ENCODE measurements at places on chromosomes 11 and 22. TPM values are rescaled to one million over a fixed set of nuclear protein-coding genes. Genes with fewer than 3 reads are reported as not detected.

DNA sequence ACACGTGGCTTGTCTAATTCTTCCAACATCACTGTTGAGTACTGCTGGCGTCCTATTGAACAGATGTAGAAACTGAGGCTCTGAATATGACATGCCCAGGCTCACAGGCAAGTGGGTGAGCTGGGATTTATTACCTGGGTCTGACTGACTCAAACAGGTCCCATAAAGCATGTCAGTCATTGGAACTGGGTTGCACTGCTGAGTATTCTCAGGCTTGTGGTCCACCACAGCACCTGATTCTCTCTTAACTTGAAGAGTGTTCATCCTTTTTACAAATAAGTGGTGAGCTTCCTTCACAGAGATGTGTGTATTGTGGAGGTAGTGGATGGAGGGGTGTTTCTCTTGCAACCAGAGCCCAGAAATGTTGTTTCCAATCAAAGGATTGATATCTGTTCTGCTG is 44.5 kb downstream of the SC5D start:
- no peak overlapping the region for H3K4me3 ChIP-seq
- no peak overlapping the region for H3K27ac ChIP-seq
- H3K4me1 ChIP-seq: no peaks in the 10 kb centered on the region
- H3K36me3 ChIP-seq: no peaks in the 10 kb centered on the region
- DNase-seq: no peak
- H3K27me3 ChIP-seq: peaks cover 7% of the 10 kb centered on the region

- H3K27ac ChIP-seq: no peak overlapping the region
- DNase-seq: no peak
- no peaks in the 10 kb centered on the region for H3K36me3 ChIP-seq
- H3K4me1 ChIP-seq: no peaks in the 10 kb centered on the region
- peaks cover 21% of the 10 kb centered on the region for H3K27me3 ChIP-seq
These were observed 421.0 kb downstream of the SOX6 start for GRCh38 chr11:15935373-15935772.

- H3K4me1 ChIP-seq: peaks cover 1% of the 10 kb centered on the region
- DNase-seq: no peak
- no peaks in the 10 kb centered on the region for H3K27me3 ChIP-seq
These were observed 31.2 kb downstream of the LDLRAD3 start for GRCh38 chr11:35974882-35975589.

MRGPRF gene
- 0.24 TPM for total RNA-seq

ME3 gene
- total RNA-seq: 8.6 TPM

- no peaks in the 10 kb centered on the region for H3K27me3 ChIP-seq
- peaks cover 8% of the 10 kb centered on the region for H3K36me3 ChIP-seq
- DNase-seq: no peak
- H3K4me3 ChIP-seq: no peak overlapping the region
- peak overlapping the region; percentile 52 for H3K27ac ChIP-seq
These were observed 31.9 kb downstream of the IL18BP start for GRCh38 chr11:72030472-72031045.

HTATIP2 gene
- 22.2 TPM for total RNA-seq

- peak overlapping the region; percentile 37 for H3K27ac ChIP-seq
- H3K4me1 ChIP-seq: no peaks in the 10 kb centered on the region
- no peaks in the 10 kb centered on the region for H3K27me3 ChIP-seq
- H3K4me3 ChIP-seq: no peak overlapping the region
- peaks cover 13% of the 10 kb centered on the region for H3K36me3 ChIP-seq
These were observed 84.1 kb downstream of the CEP164 start for GRCh38 chr11:117411736-117412135.

OSBPL5 gene
- 13.3 TPM for total RNA-seq

BATF2 gene
- 0.53 TPM for total RNA-seq

- H3K36me3 ChIP-seq: peaks cover 3% of the 10 kb centered on the region
- H3K27me3 ChIP-seq: peaks cover 13% of the 10 kb centered on the region
- peak overlapping the region; percentile 44 for H3K4me3 ChIP-seq
These were observed 472 bp downstream of the APOA5 start for GRCh38 chr11:116791002-116791812.

DNA sequence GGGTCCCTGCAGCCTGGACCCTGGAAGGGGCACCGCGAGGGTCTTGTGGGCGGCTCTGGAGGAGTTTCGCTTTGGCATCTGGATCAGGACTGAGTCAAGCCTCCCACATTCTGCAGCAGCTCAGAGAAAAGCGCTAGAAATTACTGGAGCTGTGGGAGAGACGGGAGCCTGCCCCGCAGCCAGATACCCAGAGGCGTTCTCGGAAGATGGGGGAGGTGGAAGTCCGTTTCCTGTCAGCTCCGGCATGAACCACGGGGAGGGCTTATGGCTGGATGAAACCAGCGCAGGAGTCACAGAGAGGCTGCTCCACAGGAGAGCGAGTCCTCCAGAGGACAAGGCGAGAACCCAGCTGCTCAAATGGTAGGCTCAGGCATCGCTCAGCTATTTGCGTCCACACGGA is 379.3 kb downstream of the OPCML start:
- no peak overlapping the region for H3K27ac ChIP-seq
- no peak overlapping the region for H3K4me3 ChIP-seq
- no peaks in the 10 kb centered on the region for H3K36me3 ChIP-seq
- DNase-seq: no peak
- H3K4me1 ChIP-seq: no peaks in the 10 kb centered on the region

- H3K4me1 ChIP-seq: peaks cover 3% of the 10 kb centered on the region
- H3K4me3 ChIP-seq: no peak overlapping the region
- peak overlapping the region; percentile 16 for H3K27ac ChIP-seq
- no peak for DNase-seq
- no peaks in the 10 kb centered on the region for H3K27me3 ChIP-seq
- H3K36me3 ChIP-seq: no peaks in the 10 kb centered on the region
These were observed 22.9 kb downstream of the GUCD1 start for GRCh38 chr22:24532075-24532474.

DNA sequence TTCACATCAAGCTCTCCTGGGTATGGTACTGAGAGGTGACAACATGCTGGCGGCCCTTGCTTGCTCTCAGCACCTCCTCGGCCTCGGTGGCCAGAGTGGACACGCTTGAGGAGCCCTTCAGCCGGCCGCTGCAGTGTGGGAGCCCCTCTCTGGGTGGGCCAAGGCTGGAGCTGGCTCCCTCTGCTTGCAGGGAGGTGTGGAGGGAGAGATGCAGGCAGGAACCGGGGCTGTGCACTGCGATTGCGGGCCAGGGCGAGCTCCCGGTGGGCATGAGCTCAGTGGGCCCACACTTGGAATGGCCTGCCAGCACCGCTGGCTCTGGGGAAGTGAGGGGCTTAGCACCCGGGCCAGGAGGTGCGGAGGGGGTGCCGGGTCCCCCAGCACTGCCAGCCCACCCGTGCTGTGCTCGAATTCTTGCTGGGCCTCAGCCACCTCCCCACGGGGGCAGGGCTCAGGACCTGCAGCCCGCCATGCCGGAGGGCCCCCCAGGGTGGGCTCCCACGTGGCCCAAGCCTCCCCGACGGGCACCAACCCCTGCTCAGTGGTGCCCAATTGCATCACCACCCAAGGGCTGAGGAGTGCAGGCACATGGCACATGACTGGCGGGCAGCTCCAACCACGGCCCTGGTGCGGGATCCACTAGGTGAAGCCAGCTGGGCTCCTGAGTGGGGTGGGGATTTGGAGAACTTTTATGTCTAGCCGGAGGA is 106.2 kb downstream of the RAB38 start:
- H3K36me3 ChIP-seq: no peaks in the 10 kb centered on the region
- no peak for DNase-seq
- H3K27me3 ChIP-seq: no peaks in the 10 kb centered on the region
- no peaks in the 10 kb centered on the region for H3K4me1 ChIP-seq

GRCh38 chr11:59206635-59207034 is 6.1 kb downstream of the MPEG1 start:
- H3K4me3 ChIP-seq: no peak overlapping the region
- peak overlapping the region; percentile 87 for H3K27ac ChIP-seq
- H3K36me3 ChIP-seq: peaks cover 14% of the 10 kb centered on the region
- no peak for DNase-seq

- no peak overlapping the region for H3K4me3 ChIP-seq
- no peak for DNase-seq
- peaks cover 21% of the 10 kb centered on the region for H3K4me1 ChIP-seq
- H3K27me3 ChIP-seq: no peaks in the 10 kb centered on the region
- no peaks in the 10 kb centered on the region for H3K36me3 ChIP-seq
These were observed 23.2 kb downstream of the AMOTL1 start for GRCh38 chr11:94791216-94791889.

DNA sequence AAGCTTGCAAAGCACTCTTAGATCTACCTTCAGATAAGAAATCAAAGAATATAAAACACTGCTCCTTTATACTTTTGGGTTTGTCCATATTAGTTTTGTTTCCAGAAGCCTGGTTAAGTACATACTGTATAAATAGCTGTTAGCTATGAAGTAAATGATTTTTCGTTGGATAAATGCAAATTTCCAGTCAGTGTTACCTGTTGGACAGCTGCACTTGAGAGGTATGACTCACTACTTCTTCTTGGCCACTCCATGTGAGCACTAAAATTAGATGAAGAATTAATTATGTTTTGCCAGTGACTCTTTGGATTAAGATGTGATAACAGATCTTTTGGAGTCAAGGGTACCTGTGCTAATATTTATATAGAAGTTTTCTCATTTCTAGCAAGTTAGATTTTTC is 9.5 kb upstream of the TSG101 start:
- no peak for DNase-seq
- no peaks in the 10 kb centered on the region for H3K4me1 ChIP-seq
- no peak overlapping the region for H3K4me3 ChIP-seq
- H3K27me3 ChIP-seq: no peaks in the 10 kb centered on the region
- H3K27ac ChIP-seq: no peak overlapping the region

GRCh38 chr22:19853879-19854777 is 546 bp downstream of the GNB1L start:
- H3K4me3 ChIP-seq: peak overlapping the region; percentile 91
- H3K36me3 ChIP-seq: peaks cover 13% of the 10 kb centered on the region
- no peaks in the 10 kb centered on the region for H3K27me3 ChIP-seq
- H3K4me1 ChIP-seq: peaks cover 35% of the 10 kb centered on the region
- peak overlapping the region; percentile 95 for H3K27ac ChIP-seq

GRCh38 chr11:46918083-46918787 is at the start of gene LRP4:
Gene LRP4, minus strand, starts transcription at chr11:46918550. Its CDS starts 171 bp downstream, at chr11:46918379.
- DNase-seq: peak; percentile 33
- peak within 1 kb of the TSS; percentile 62 for H3K27ac ChIP-seq
- H3K4me1 ChIP-seq: peaks cover 10% of the 10 kb centered on the region
- H3K4me3 ChIP-seq: peak within 1 kb of the TSS; percentile 78
- H3K36me3 ChIP-seq: no peaks in the 10 kb centered on the region

GRCh38 chr11:85750646-85751045 is 60.3 kb downstream of the SYTL2 start:
- peaks cover 50% of the 10 kb centered on the region for H3K27me3 ChIP-seq
- H3K4me1 ChIP-seq: peaks cover 2% of the 10 kb centered on the region
- no peak for DNase-seq
- H3K27ac ChIP-seq: no peak overlapping the region

DNA sequence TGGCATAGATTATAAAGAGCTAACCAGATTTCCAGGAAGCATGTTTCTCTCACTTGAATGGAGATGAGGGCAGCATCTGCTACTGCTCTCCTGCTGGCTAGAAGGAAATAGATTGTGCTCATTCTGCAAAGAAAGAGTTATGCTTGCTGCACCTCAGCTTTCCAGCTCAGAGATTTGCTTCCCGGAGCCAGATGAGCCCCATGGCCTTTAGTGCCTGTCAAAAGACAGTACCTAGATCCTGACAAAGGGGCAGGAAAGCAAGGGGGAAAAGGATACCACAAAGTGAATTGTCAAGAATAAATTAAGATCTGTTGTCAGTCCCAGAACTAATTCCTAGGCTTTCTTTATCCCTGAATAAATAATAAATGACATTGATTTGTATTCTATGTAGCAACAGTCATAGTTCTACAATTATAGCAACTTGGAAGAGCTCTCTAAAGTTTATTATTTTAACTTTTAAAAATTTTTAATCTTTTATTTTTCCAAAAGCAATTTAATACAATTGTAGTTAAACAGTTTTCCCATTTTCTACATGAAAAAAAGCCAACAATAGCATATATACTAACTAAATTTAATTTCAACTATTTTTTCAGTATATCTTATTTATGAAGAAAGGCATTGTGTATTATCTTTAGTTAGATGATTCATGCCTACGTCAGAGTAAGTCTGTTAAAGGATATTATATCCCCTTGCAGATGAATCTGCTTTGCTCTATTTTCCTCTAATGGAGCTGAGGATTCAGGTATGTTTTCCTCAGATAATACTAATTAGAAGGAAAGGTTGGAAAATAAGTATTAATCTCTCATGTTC is 306.1 kb upstream of the DDI1 start:
- no peak for DNase-seq
- H3K4me3 ChIP-seq: no peak overlapping the region
- no peaks in the 10 kb centered on the region for H3K27me3 ChIP-seq
- H3K36me3 ChIP-seq: peaks cover 2% of the 10 kb centered on the region
- no peak overlapping the region for H3K27ac ChIP-seq

- H3K27ac ChIP-seq: no peak overlapping the region
- no peak overlapping the region for H3K4me3 ChIP-seq
- no peaks in the 10 kb centered on the region for H3K36me3 ChIP-seq
- H3K27me3 ChIP-seq: peaks cover 2% of the 10 kb centered on the region
- peaks cover 26% of the 10 kb centered on the region for H3K4me1 ChIP-seq
These were observed 102.7 kb upstream of the PARVA start for GRCh38 chr11:12274558-12275197.

GRCh38 chr11:4626207-4627099 is 10.8 kb upstream of the OR51D1 start:
- peak; percentile 68 for DNase-seq
- no peak overlapping the region for H3K27ac ChIP-seq
- H3K4me3 ChIP-seq: no peak overlapping the region
- peaks cover 5% of the 10 kb centered on the region for H3K27me3 ChIP-seq
